ENCODE measurements at places on chromosomes 12 and 14. TPM values are rescaled to one million over a fixed set of nuclear protein-coding genes. Genes with fewer than 3 reads are reported as not detected.
A peak's percentile ranks its signal among the peaks of the same experiment; 100 is the strongest.

DNA sequence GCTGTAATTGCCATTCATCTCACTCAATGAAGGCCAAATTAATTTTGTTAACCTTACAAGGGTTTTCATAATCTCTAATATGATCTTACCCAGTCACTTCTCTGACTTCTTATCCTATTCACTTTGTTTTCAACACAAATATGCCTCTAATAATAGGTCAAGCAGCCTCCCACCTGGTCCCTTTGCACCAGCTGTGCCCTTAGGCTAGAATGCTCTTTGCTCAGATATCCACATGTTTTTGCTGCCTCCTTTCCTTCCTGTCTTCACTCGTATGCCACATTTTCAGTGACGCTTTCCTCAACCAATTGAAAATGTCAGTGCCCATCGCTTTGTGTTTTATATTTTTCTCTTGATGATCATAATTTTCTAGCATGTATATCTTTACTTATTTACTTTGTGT lies 106.4 kb upstream of the SYT10 start:
- no peak for DNase-seq

GRCh38 chr12:54680374-54680773 lies 32.2 kb upstream of the DCD start:
- DNase-seq: no peak

- DNase-seq: no peak
Observed at GRCh38 chr14:39258782-39259545, 25.2 kb downstream of the MIA2 start.

Gene FAM181A
- not detected for polyA plus RNA-seq

Gene DAO
- not detected for polyA plus RNA-seq

DNA sequence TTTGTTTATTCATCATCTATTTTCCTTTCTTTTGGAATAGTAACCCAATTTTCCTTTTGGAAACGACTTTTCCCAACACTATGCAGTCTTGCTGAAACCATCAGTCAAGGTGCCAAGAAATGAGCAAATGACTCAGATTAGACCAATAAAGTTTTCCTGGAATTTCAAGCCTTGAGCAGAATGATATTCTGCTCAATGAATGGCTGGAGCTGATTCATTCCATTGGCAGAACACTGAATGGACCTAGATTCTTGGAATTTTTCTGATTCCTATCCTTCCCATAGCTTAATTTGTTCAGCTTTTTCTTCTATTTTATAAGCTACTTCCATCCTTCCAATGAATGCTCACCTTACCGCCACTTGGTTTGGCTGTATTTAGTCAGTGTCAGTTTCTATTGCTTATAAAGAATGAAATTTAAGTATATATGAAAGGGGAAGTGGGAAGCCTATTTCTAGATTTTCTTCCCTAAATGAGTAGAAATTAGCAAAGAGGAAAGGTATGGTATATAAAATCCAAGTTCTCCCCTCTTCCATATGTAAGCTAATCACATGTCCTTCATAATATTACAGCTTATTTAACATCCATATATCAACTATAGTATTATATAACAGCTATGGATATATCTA lies 89.0 kb downstream of the C14orf39 start:
- DNase-seq: no peak

DNA sequence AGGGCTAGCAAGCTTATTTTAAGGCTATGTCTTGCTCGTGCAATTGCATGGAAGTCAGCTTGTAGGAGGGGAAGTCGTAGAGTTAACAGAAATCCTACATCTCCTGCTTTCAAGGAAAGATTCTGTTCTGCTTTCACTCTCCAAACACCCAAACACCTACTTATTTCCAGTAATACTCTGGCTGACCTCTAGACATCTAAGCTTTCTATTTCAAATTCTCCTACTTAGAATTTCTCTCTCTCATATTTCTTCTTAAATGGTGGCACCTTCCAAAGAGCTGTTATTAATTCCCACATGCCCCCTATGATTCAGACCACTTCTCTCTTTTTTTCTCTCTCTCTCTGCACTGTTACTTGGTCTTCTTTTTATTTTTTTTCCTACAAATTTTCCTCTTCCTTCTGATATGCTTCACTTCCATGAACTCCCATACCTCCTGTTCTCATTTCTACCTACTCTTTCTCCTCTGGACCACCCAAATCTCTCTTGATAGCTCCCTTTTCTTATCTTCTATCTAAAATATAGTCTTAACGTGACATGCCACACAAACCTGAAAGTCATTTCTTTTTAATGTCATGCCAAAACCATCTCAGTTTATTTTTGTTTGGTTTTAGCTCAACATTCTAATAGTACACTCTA lies 90.8 kb downstream of the RPS6KA5 start:
- peak; percentile 72 for DNase-seq

Gene DUSP6
- polyA plus RNA-seq: 51.6 TPM

GRCh38 chr12:92304371-92305055 lies 158.9 kb upstream of the BTG1 start:
- no peak for DNase-seq

Measured in forelimb muscle (tissue), 1 donor.